ENCODE measurements at places on chromosomes 3 and 15. TPM values are rescaled to one million over a fixed set of nuclear protein-coding genes. Genes with fewer than 3 reads are reported as not detected.

GRCh38 chr15:73813589-73813988, 59.8 kb upstream of the TBC1D21 start:
- no peak for DNase-seq

GRCh38 chr15:70826634-70827033, 27.3 kb downstream of the LARP6 start:
- DNase-seq, result peak; percentile 36

- DNase-seq, result peak; percentile 53
These were observed 28.3 kb upstream of the MASP1 start for GRCh38 chr3:187319699-187320302.

DNA sequence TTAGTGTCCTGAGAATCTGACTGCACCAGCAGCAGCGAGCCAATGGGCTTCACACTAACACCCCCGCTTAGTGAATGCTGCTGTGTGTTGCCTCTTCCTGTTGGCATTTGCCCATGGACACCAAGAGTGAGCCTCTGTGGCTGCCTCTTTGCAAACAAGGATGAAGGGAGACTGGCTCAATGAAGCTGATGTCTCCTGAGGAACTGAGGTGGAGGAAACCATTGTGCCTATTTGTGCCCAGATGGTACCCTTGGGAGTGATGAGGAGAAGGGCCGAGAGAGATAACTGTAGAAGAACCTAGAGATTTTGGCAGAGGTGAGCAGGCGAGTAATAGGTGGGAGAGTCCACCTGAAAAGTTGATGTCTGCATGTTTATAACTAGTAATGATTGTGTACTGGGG, 51.2 kb downstream of the IL20RB start:
- no peak for DNase-seq

FRMD4B gene
- 77.7 TPM for total RNA-seq

SCG5 gene
- total RNA-seq, result 3.3 TPM

USP50 gene
- total RNA-seq, result not detected

CCR1 gene
- total RNA-seq, result not detected

Measured in endothelial cell of umbilical vein (primary cell).